ENCODE measurements at places on chromosomes 11 and 22.

- DNase-seq: no peak
Measured at GRCh38 chr11:9852465-9852864, 188.6 kb downstream of the SWAP70 start.

- no peak for DNase-seq
Measured at GRCh38 chr22:29253561-29254285, 14.1 kb downstream of the RHBDD3 start.

- no peak for DNase-seq
Measured at GRCh38 chr11:14424096-14424495, 65.1 kb upstream of the RRAS2 start.

GRCh38 chr11:122696662-122697061 lies 41.1 kb downstream of the UBASH3B start:
- peak; percentile 78 for DNase-seq

- DNase-seq: no peak
Measured at GRCh38 chr11:35126879-35127581, 11.9 kb upstream of the CD44 start.

DNA sequence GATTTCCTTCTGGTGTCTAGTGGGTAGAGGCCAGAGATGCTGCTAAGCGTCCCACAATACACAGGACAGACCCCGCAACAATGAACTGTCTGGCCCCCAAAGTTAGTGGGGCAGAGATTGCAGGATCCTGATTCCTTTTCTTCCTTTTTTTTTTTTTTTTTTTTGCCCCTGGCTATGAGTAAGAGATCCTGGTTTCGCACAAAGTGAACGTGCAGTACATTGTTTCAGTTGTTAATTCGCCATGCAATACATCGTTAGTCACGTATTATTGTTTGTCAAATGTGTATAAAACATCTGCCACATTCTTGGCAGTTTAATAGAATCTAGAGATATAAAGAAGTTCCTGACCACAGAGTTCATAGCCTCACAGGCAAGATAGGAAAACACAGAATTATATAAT lies 20.2 kb downstream of the ST3GAL4 start:
- no peak for DNase-seq

DNA sequence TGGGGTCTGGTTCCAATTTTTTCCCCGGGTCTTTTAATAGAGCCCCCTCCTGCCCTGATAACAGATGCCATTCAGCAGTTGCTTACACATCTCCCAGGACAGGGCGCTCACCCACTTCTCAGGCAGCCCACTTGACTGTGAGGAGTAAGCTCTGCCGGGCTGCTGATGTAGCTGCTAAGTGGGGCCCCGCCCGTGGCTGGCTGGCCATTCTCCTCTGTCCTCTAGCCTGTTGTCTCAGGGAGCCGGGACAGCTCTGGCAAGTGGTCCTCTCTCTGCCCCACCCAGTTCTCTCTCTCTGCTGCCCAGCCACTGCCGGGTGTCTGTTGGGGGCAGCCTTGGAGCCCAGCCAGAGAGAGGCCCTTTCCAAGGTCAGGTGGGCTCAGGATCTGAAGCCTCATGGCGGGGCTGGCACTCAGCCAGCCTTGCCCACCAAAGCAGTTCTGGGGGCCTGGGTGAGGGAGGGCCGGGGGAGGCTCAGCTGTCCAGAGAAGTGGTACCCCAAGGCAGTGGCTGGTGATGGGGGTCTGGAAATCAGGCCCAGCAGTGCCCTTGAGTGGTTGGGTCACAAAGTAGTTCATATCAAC lies 8.9 kb downstream of the KCNJ4 start:
- no peak for DNase-seq

GRCh38 chr22:28029201-28029948 lies 110.3 kb upstream of the PITPNB start:
- no peak for DNase-seq

GRCh38 chr11:118003456-118003855 lies 17.3 kb downstream of the IL10RA start:
- no peak for DNase-seq

DNA sequence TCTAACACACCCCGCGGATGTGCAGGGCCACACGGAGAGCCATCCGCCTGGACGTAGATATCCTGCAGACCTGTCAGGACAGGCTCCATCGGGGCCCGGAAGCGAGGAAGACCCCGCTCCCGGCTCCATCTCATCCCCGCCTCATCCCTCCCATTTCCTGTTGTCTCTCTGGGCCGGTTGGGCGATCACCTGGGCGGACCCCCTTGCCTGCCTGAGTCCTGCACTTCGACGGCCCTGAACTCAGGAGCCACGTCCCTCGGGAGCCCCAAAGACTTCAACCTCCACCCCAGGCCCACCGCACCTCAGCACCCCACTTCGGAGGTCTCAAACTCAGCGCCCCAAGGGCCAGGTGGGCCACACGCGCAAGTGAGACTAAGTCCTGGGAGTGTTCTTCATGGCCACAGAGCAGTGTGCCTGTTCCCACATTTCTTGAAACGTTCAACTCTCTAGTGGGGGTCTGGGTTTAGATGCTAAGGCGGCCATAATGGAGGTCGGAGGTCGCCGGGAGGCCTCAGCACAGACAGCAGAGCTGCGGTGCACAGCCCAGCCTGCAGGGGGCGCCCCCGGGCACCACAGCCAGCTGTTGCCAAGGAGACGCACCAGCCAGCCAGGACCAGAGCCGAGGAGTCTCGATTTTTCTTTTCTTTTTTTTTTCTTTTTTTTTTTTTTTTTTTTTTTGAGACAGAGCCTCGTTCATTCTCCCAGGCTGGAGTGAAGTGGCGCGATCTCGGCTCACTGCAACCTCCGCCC lies 26.0 kb upstream of the FADD start:
- DNase-seq: peak; percentile 56

DNA sequence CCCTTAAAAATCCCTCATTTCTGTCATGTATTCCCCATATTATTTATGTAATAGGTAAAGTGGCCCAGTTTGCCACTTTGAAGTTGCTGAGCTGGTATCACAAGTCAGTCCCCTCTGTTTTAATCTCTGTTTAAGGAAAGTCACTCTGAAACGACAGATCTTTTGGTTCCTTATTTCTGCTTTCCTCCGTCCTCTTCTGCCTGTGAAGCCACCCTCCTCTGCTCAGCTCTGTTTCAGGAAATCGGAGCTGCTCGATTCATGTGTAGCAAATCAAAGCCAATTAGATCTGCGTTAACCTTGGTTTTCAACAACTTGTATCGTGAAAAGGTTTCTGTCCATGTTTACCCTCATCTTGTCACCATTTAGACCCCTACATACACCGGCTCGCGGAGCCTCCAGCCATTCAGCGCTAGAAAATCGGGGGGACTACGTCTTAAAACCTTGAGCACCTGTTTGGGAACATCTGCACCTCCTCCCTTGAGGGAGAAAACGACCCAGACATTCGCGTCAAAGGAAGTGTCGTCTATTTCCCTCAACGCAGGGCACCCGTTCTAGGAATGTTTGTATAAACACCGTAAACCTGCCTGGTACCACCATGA lies 576 bp upstream of the SC5D start:
- DNase-seq: no peak

DNA sequence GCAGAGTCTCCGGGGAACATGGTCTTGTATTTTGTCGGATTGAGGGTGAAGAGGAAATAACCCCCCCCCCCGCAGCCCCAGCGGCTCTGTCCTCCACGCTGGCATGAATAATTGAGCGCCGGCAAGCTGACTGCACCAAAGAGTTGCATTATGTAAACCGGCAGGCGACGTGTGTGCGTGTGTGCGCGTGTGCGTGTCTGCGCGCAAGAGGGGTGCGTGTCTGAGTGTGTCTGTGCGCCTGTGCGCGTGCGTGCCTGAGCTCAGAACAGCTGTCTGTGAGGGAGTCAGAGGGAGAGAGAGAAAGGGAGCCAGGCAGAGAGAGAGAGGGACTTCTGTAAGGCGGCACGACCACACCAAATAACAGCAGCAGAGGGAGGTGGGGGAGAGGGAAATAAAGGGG lies 94.4 kb downstream of the SCN3B start:
- no peak for DNase-seq

DNA sequence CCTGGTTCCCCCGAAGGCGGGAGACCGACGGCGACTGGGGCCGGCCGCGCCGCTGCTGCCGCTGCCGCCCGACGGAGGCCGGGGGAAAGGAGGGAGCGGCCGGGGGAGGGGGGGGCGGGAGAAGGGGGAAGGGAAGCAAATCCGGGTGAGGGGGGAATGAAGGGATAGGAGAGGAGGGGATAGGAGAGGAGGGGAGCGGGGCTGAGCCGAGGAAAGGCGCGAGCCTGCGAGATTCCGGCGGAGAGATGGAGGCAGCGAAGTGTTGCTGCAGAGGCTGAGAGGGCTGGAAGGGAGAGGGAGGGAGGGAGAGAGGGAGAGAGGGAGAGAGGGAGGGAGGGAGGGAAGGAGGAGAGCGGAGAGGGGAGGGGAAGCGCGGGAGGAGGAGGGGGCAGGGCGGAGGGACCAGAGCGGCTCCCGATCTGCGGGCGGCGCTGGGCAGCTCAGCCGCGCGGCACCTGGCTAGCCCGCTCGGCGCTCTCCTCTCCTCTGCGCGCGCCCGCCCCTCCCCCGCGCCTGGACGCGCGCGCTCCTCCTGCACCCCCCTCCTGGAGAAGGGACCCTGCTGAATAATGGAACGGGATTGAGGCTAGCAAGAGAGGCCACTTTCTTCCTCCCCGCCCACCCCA lies 52.3 kb downstream of the SLC22A12 start:
- DNase-seq: no peak

GRCh38 chr11:132035766-132036165 lies 665.4 kb downstream of the NTM start:
- DNase-seq: no peak

GRCh38 chr22:47206164-47206563 lies 443.7 kb downstream of the TBC1D22A start:
- no peak for DNase-seq

DNA sequence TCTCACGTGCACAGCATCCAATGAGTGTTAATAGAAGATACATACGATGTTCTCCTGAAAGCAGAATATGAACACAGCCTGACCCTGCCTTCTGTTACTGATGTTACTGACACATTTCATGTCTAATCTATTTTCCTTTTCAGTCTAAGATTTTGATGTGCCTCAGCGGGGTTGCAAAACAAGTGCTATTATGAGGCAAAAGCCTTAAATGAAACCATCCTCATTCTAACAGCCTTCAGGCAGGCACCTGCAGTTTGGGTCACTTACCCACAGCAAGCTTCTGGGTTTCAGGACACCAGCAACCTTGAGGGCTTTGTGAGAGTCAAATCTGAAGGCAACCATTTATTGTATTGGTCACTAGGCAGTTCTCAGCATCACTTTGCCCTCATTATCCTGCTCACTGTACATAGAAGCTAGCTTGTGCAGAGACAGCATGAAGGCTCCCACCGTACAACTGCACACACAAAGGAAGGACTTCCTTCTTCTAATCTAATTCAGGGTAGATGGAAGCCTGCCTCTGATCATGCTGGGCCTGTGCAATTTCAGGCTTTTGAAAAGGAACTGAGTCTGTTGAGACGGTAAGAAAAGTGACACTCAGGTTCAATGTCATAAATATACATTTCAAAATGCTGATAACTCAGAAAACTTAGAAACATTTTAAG lies 183.2 kb upstream of the PITPNB start:
- DNase-seq: no peak

- no peak for DNase-seq
Measured at GRCh38 chr11:9796854-9797253, 133.0 kb downstream of the SWAP70 start.

DNA sequence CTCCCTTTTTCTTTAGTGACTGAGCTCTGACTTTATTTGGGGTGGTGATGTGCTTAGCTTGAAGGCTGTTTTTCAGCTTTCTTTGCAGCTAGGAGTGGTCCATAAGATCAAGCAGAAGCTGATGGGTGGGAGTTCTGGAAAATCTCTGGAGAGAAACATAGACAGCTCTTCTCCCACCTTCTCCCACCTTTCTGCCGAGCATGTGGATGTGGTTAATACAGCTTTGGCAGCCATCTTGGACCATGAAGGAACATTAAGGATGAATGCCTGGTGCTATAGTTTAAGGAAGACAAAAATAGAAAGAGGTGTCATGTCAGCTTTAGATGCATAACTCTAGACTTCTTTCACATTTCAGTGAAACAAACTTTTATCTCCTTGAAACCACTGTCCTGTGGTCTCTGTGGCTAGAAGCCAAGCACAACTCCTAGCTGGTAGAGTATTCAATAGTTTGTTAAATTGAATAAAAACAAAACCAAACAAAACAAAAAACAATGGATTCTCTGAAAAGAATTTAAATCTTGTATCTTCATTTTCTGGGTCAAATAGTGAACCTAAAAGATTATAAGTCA lies 203.6 kb upstream of the SESN3 start:
- no peak for DNase-seq

DNA sequence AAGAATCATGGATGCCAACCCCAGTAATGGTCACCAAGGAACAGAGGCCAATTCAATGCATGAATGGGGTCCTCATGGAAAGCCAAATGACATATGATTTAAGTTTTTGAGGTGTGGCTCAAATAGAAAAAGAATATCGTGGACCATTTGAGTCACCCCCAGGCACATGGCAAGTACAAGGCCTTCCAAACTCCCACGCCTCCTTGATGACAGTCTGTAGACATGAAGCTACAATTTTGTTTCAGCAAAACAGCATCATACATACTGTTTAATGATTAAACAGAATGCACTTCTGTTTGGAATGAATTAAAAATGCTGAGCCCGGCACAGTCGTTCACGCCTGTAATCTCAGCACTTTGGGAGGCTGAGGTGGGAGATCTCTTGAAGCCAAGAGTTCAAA lies 7.4 kb downstream of the FADD start:
- no peak for DNase-seq

DNA sequence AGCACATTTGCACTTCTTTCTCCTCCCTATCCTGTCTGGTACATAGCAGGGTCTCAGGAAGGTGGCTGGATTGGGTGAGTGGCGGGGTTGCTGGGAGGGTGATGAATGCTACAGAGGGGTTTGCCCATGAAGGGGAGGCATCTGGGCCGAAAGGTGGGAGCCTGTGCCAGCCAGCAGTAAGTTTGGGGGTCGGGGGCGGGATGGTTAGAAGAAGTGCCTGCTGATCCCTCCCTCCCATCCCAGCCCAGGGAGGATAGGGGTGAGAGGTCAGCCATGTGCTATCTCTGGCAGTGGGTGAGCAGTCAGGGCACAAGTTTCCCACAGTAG lies 2.8 kb downstream of the CD82 start:
- DNase-seq: no peak

GRCh38 chr11:111942829-111943228 lies 5.7 kb downstream of the DIXDC1 start:
- no peak for DNase-seq

DNA sequence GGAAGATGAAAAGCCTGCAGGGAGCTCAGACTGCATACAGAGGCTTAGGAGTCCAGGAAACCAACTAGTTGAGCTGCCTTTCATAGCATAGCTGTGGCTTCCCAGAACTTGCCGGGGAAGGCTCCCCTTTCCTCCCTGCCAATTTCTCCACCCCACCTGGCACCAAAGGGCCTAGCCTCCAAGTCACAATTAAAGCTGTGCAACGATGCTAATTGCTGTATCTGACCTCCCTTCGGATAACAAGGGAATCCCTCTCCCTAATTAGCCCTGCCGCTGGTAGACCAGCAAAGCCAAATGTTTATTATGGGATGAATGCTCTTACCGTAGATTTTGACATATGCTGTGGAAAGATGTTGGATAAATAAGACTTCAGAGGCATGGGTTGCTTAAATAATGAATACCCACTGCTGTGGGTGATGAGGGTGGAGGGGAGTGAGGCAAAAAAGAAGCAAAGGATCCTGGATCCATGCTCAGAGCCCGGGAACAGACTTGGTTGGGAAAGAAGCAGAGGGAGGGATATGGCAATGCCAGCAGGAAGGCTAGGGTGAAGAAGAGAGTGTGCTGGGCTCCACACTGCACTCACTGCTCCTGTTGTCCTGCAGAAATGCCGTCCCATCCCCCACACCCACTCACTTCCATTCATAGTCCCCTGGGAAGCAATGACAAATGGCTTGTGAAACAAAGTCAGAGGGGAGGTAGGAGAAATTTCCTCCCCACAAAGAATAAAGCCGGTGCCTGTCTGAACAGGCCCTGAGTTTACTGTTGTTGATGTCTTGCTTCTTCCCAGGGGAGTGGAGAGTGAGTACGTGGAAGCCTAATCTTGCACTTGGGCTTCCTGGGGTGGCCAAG lies 608.1 kb upstream of the CADM1 start:
- no peak for DNase-seq
